ENCODE measurements at places on chromosomes 11 and 22.

- DNase-seq = no peak
Observed at GRCh38 chr11:124090996-124091395, 24.3 kb upstream of the VWA5A start.

DNA sequence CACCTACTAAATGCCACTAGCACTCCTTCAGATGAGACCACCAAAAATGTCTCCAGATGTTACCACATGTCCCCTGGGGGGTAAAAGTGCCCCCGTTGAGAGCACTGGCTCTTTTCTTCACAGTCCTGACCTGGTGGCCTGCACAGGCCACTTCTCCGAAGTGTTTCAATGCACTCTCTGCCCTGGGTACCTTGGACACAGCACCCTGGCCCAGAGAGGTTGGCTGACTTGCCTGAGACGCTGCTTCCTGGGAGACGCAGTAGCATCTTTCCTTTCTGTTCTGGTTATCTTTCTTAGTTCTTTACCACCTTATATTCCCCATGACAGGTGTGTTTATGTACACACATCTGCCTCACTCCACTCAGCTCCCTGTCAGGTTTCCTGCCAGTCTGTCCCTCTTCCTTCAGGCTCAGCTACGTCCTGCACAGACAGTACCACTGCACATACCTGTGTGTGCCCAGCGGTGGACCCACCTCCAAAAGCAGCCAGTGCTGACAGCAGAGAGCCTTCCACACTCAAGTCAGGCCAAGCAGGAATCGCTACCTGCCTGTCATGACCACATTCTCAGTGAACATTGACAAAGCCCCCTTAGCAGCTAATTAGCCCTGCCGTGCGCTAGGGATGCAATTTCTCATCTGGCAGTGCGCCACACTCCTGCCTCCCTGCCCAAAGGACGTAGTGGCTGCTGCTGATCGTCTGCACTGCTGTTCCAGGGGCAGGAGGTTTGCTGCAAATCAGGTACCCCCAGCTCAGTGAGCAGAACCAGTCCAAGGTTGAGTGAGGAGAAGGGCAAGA lies 39.0 kb downstream of the FAM83F start:
- DNase-seq = no peak

- no peak for DNase-seq
Observed at GRCh38 chr22:50521710-50522109, 3.7 kb downstream of the SCO2 start.

GRCh38 chr11:121226415-121227263 lies 65.9 kb upstream of the SC5D start:
- no peak for DNase-seq

DNA sequence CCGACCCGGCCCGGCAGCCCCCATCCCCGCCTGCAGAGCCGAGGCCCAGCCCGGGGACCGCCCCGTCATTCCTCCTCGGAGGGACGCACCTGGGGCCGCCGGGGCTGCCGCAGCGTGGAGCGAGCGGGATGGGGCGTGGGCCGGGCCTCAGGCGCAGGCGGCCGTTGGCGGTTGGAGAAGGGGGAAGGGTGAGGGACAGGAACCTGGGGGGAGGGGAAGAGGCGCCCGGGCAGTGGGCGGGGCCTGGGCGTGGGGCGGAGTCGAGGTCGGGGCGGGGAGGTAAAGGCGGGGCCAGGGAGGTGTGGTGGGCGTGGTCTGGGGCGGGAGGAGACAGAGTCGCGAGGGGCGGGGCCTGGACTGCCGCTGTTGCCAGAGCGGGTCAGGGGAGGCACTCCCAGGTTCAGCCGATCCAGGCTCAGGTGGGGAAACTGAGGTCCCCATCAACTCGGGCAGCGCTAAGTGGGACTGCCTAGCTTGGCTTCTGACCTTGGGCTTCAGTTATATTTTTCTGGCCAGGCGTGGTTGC lies at the start of gene TESMIN:
Gene TESMIN (minus strand): TSS at position 190 of the 526 bp plus-strand sequence. CDS start 860 bp downstream, outside the sequence.
- peak; percentile 97 for DNase-seq

- no peak for DNase-seq
Observed at GRCh38 chr22:50227579-50228215, 17.1 kb downstream of the TUBGCP6 start.
